ENCODE measurements at places on chromosomes 3 and 15. TPM values are rescaled to one million over a fixed set of nuclear protein-coding genes. Genes with fewer than 3 reads are reported as not detected.

GNAT1 gene
- under 0.01 TPM for total RNA-seq

BCL2A1 gene
- total RNA-seq = 0.13 TPM

NPRL2 gene
- total RNA-seq = 12.3 TPM

ERICH6 gene
- total RNA-seq = under 0.01 TPM

ZNF501 gene
- total RNA-seq = 4.2 TPM

ADAMTSL3 gene
- total RNA-seq = 22.2 TPM

CEP19 gene
- total RNA-seq = 5.6 TPM

PIK3CB gene
- total RNA-seq = 12.3 TPM

IGF2BP2 gene
- total RNA-seq = 26.8 TPM

GP5 gene
- 0.13 TPM for total RNA-seq

DNAJA4 gene
- 0.90 TPM for total RNA-seq

CD200 gene
- total RNA-seq = 11.8 TPM

OR5K2 gene
- total RNA-seq = not detected

CILP gene
- total RNA-seq = not detected

TRH gene
- total RNA-seq = not detected

DLL4 gene
- total RNA-seq = 76.5 TPM
